ENCODE measurements at places on chromosomes 12 and 14.

DNA sequence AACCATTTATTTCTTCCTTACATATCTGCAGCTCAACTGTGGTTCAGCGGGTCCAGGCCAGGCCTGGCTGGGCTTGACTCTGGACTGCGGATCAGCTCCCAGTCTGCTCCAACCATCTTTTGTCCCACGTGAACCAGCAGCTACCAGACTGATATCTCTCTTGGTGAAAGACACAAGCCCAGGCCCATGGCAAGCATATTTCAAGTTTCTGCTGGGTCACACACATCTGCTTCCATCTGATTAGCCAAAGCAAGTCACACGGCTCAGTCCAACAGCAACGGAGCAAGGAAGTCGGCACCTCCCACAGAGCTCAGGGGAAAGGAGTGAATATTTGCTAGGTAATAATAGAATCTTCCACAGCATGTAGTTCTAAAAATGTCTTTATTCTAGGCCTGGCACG, 24.7 kb upstream of the MARK3 start:
- no peak for DNase-seq

DNA sequence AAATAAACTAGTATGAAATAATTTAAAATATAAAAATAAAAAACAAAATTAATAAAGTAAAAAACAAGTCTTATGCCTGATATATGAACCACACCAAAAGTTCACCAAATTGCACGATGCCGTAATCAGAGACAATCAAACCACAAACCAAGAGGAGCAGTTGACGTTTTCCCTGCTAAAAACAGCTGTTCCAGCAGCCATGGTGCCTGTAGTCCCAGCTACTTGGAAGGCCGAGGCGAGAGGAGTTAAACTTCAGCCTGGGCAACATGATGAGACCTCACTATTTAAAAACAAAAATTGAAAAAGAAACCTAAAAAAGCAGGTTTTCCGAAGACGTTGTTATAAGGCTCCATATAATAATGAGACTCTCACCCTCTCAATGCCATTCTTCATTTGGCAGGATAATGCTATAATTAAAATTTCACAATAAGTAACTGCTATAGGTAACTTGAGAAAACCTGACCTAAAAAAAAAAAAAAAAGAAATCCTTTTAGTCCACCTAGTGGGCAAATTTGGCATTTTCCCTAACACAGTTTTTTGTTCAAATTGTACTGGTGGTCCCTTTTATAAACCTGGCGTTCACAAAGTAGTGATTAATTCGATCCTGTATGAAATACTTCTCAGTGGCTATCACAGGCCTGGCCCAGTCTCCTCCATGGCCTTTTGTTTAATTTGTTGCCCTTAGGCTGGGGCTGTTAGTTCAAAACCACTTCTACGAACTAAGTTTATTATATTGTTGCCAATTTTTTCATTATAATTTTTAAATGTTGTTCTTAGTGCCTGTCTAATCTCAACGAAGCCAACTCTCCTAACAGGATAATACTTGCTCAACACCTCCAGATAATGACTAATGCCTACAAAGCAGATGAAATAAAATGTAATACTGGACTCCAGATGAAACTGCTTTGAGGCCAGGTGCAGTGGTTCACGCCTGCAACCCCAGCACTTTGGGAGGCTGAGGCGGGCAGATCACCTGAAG, 62.1 kb downstream of the TNFAIP2 start:
- no peak for DNase-seq

GRCh38 chr14:59407246-59408010, 57.8 kb downstream of the GPR135 start:
- DNase-seq, result no peak

- DNase-seq, result no peak
Observed at GRCh38 chr12:111103583-111103982, 183.2 kb upstream of the MYL2 start.
